Omental fat pad (tissue), 4 donors: ENCODE measurements at places on chromosomes 4 and X.

GRCh38 chr4:110344165-110344564 is 131.8 kb upstream of the ENPEP start:
- DNase-seq: no peak

DNA sequence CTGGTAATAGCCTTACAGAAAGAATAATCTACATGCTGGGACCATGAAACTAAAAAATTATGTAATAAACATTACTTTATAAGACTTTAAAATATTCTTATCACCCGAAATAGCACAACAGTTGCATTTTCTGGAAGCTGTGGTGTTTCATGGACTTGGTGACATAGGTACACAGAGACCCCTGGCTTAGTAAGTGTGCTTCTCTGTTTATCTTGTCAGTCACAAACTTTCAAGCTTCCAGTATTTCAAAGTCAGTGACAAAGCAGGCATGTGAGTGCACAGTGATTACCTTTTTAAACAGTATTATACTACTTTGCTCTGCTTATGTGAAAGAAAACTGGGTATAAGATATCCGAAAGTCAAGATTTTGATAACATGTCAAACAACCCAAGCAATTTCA is 84.3 kb downstream of the PAPSS1 start:
- no peak for DNase-seq

DNA sequence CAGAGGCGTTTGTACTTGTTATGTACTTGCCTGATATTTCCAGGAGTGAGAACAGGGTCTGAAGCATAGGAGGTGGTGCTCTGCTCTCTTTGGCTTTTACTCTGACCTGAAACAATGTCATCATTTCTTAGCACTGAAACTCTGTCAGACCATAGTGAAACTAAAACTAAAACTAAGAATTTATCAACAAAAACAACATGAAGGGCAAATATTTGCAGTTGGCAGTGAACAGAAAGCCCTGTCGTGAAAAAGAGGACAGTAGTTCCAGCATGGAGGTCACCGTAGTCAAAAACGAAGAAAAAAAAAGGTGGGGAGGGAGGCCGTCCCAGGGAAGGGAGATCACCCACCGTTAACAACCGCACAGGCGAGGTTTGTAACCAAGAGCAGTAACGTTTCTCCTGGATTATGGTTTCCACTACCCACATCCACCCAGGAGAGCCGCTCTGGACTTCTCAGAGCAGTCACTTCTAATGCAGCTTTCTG is 97.5 kb downstream of the ANK2 start:
- no peak for DNase-seq

DNA sequence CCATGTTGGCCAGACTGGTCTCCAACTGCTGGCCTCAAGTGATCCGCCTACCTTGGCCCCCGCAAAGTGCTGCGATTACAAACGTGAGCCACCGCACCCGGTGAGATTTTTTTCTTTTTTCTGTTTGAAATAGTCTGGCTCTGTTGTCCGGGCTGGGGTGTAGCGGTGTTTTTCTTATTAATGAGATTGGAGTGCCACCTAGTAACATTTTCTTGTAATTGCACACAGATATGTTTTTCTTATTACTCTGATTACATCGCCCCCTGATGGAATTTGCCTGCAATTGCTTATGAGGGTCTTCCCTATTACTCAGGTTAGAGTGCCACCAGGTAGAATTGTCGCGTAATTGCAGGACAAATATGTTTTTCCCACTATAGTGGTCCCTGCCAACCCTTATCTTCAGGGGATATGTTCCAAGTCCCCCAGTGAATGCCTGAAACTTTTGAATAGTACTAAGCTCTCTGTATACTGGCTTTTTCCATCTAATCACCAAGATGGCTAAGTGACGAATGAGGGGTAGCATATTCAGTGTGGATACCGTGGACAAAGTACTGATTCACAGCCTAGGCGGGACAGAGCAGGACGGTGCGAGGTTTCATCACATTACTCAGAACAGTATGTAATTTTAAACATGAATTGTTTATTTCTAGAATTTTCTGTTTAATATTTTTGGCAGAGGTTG is 8.6 kb upstream of the PDHA1 start:
- no peak for DNase-seq

DNA sequence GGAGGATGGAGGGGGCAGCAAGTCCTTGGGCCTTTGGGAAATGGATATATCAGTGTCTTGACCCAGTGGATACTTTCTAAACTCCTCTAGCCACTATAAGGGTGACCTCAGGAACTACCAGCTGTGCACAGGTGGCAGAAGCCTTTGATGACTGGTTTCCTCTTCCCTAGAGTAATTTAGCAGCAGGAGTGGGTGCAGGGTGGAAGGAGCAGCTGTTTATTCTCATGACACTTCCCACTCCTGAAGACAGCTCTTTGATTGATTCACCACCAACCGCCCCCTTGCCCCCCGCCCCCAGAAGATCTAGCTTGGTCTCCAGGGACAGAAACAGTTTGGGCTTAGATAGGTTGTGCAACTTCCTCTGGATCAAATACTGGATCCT is 63.0 kb downstream of the GPC3 start:
- no peak for DNase-seq

- no peak for DNase-seq
Observed at GRCh38 chrX:19750028-19750782, 137.2 kb downstream of the SH3KBP1 start.

DNA sequence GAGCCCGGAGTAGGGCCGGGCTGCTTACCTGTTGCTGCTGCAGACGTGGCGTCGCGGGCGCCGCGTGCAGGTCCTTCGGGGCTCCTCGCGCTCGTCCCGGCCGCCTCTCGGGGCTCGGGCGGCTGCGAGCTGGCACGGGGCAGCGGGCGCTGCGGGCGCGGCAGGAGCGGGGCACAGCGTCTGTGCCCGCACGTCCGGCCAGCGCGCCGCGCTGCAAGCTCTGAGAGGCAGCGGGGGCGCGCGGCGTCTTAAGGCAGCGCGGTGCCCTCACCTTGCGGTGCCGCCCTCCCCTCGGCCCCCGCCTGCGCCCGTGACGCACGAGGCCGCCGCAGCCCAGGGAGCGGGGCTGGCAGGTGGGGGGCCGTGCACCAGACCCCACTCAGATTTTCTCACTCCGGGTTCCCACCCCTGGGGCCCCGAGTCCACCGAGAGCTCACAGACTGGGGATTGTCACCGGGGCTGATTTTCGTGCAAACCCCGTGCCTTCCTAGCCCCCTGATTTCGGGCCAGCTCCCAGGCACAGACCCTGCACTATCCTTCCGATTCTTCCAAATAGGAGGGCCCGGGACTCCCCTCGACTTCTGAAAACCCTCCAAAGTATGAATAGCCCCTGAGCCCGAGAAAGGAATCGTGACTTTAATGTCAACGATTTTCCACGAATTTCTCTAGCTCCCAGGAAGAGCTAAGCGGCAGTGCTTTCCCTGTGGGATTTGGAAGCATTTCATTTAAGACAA is at the start of gene GPR101:
Gene GPR101, minus strand, starts transcription at position 222 of the 734 bp plus-strand sequence. CDS start 2,321 bp downstream, outside the sequence.
- no peak for DNase-seq

- DNase-seq: no peak
Observed at GRCh38 chrX:112851161-112851779, 10.6 kb upstream of the AMOT start.

DNA sequence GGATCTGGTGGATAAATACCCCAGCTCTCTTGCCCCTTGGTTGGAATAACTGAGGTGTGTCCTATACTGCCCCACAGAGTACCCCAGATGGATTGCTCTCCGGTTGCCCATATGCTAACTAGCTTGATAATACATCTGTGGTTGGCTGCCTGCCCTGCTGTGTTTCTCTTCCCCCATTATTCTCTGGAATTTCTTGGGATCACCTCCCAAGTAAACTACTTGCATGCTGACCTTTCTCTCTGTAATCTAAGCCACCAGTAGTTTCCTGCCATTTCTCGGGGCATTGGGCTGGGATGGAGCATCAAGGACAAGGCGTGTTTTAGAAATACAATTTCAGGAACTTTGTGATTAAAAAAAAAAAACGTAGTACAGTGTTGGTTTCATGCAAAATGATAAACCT is 25.2 kb downstream of the PPP1R2C start:
- no peak for DNase-seq
